ENCODE measurements at places on chromosomes 7 and 10.
A peak's percentile ranks its signal among the peaks of the same experiment; 100 is the strongest.

- DNase-seq, result no peak
Measured at GRCh38 chr10:91191584-91191919, 28.9 kb upstream of the PCGF5 start.

DNA sequence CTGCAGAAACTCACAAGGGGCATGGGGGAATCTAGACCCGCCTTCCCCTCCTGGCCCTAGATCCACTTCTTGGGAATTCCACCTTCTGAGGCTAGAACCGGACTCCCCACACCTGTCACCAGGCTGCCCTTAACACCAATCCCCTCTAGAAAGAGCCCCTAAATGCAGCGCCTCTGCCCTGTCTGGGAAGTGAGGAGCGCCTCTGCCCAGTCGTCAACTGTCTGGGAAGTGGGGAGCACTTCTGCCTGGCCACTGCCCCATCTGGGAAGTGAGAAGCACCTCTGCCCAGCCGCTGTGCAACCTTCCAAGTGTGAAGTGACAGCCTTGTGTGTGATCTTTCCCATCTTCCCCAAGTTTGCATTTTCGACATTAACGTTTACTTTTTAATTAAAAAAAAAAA lies 8.8 kb downstream of the RCC1L start:
- no peak for DNase-seq

- DNase-seq, result no peak
Measured at GRCh38 chr10:119149729-119150128, 15.8 kb downstream of the SFXN4 start.

DNA sequence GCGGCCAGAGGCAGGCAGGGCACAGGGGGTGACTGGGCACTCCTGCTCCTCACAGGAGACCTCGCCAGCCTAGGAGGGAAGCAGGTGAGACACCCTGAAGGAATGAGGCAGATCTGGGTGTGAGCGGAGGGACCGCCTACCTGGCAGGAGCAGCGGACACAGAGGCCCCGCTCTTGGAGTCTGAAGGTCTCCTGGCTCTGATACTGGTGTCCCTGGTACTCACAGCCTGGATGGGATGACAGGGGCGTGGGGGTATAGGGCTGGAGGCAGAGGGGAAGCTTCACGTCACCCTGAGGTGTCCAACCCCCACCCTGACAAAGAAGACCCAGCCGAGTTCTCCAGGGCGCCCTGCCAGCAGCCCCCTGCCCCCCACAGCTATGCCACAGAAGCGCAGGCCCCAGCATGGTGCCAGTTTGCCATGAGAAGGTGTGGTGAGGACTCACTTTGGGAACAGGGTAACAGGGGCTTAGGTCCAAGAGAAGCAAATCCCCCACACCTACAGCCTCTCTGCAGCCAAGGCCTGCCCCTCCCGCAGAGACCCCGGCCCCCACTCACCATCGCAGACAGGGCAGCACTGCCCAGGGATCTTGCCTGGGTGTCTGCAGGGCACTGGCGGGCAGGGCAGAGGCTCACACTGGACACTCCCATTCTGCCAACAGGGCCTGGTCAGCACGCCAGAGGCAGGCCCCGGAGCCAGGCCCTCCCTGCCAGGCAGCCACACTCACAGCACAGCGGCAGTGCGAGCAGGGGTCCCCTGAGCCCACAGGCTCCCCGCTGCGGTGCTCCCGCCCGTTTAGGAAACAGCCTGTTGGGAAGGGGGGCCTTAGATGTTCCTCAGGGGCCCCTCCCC lies 17.0 kb downstream of the KCP start:
- no peak for DNase-seq

DNA sequence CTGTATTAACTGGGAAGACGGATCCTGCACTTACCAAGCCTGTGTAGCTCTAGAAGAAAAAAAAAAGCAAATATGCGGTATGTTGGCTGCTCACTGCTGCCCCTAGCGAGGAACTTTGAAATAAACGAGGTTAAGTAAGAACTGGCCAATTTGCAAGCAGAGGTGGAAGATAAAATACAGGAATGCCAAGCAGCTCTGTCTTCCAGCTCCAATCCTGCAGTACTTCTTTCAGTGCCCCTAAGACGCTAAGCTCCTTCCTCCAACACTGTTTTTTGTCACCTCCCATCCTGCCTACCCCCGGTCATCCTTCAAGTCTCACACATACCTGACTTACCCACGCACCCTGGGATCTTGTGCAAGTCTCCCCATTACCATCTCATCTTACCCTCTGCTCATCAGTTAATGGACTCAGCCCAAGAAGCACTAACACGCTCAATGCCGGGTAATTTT lies 809 bp downstream of the C10orf143 start:
- DNase-seq, result peak; percentile 73

DNA sequence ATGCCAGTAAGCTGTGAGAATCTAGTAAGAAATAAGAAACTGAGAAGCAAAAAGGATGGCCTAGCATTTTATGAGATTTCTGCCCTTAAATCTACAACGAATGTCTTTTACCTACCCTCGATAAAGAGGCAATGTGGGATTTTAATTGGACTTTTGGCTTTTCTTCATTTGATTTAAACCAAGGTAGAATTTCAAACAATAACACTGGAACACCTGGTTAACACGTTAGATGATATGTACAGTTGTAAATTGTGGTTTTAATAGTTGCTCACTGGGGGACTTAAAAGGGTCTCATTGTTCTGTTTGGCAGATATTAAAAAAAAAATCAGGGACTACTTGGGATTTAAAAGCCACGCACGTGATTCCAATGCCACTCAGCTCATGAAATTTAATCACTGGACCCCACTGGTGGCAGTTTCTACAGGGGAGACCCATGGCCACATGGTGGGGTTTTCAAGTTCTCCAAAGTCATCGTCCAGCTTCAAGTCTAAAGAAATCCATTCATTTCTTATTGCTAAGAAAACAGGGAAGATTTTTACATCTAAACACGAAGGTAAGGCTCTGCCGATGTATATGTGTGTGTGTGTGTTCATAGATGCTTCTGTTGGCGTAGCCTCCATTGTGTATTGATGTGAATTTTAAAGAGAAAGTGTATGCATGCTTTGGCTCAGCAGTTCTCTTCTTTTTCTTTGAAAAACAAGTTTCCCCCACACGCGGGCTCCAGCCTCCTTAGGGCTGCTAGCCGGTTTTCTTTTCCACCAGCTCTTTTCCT lies 588.6 kb upstream of the MKI67 start:
- no peak for DNase-seq

DNA sequence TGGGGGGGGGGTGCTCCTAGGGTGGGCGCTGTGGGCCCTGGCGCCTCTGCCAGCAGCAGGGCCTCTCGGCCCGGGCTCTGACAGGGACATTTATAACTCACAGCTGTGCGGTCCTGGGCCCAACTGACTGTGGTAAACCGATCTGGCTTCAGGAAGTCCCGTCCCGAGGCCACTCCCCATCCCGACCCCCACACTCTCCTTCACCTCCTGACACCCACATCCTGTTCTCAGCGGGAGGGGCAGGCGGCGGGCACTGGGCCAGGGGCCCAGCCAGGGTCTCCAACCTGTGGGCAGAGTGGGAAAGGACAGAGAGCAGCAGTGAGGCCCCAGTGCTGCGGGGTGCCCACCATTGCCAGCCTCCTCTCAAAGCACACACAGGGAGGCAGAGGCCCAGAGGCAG lies 69.1 kb downstream of the ZMIZ1 start:
- peak; percentile 70 for DNase-seq

- no peak for DNase-seq
Measured at GRCh38 chr7:44087911-44088838, 5.8 kb upstream of the POLM start.

Data from activated T-cell treated with anti-CD3 and anti-CD28 coated beads, Interleukin-2, amount 50 U/mL, for 72 hours (primary cell).